ENCODE measurements at places on chromosomes 5 and 9.

DNA sequence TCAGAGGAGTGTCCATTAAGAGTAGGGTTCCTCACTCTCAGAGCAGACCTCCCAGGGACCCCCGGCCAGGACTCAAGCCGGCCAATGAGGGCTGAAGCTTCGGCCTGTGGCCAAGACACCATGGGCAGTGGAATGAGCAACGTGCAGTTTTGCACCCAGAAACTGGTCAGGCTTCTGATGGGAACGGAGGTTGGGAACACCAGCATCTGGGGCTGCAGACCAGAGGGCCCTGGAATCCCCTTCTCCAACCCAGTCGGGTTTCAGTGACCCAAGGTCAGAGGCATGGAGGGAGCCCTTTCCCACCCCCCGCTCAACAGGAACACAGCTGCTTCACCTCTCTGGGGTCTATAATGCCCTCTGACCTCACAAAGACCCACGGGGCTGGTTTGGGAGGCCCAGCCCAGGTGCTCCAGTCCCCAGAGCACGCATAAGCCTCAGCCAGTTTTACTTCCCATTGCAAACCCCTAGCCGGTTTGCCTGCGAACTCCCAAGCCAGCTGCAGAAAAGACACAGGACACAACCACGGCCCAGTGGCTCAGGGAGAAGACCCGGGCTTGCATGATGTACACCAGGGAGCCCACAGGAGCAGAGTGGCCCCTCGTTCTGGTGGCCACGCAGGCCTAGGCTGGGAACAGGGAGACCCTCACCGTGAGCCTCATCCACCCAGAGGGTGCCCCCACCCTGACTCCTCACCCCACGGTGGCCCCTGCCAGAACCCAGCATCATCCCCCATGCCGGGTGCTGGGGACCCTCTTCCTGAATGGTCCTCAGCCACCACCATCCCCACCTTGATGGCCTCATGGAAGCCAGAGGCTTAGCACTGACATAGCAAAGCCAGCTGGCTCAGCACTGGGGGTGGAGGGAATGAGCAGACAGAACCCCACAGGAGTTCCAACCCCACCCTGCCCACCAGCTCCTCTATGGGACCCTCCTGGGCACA lies 30.6 kb downstream of the VAV2 start:
- DNase-seq, result no peak

DNA sequence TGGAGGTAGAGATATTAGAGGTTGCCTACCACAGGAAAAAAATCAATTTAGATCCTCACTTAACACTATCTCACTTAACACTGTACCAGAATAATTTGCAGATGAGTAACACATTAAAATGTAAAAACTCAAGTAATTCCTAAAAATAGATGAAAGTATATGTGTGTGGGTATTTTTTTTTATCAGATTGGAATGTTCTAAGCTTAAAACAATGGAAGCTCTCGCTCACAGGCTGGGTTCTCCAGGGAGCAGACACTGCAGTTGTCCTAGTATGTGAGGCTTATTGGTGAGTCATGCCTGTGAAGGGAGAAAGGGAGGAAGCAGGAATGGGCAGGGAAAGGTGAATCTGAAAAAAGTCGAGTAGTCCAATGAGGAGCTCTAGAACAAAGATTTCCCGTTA lies 181.3 kb upstream of the ZNF608 start:
- no peak for DNase-seq

GRCh38 chr5:56290378-56291078 lies 57.4 kb upstream of the ANKRD55 start:
- no peak for DNase-seq

- peak; percentile 68 for DNase-seq
These were observed 19.2 kb upstream of the SHB start for GRCh38 chr9:38088006-38088925.

GRCh38 chr5:143220748-143221251 lies 182.7 kb downstream of the NR3C1 start:
- DNase-seq, result no peak
